ENCODE measurements at places on chromosomes 11 and 22.

- no peak for DNase-seq
These were observed 268.0 kb downstream of the CTTN start for GRCh38 chr11:70666311-70666710.

GRCh38 chr11:16787035-16787742, 48.7 kb downstream of the C11orf58 start:
- peak; percentile 17 for DNase-seq

GRCh38 chr11:123330071-123330470, 100.0 kb upstream of the GRAMD1B start:
- DNase-seq, result no peak

DNA sequence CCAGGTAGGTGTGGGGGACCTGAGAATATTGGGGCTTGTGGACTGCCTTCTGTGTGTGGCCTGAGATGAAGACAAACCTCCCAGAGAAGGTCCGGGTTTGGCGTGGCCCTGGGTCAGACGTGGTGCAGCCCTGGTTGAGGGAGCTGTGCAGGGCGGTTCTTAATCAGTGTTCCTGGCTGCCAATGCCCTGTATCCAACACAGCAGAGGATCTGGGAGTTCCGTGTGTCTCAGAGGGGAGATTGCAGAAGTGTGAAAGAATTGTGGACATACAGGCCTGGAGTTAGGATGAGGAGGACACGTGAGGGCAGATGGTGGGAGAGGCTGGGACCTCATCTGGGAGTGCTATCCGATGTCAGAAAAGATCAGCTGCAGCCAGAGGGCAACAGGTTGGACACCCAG, 102.0 kb upstream of the NECTIN1 start:
- DNase-seq, result no peak

- DNase-seq, result no peak
These were observed 248.9 kb upstream of the NARS2 start for GRCh38 chr11:78823588-78823987.

Data from endodermal cell (in vitro differentiated cells).